Naive B cell (primary cell): ENCODE measurements at places on chromosomes 6 and 20.

GRCh38 chr6:139752086-139752485 lies 377.6 kb upstream of the CITED2 start:
- DNase-seq = no peak

GRCh38 chr6:139917951-139918630 lies 543.6 kb upstream of the CITED2 start:
- no peak for DNase-seq

GRCh38 chr6:28001751-28002150 lies 44.7 kb downstream of the OR2B6 start:
- DNase-seq = no peak

DNA sequence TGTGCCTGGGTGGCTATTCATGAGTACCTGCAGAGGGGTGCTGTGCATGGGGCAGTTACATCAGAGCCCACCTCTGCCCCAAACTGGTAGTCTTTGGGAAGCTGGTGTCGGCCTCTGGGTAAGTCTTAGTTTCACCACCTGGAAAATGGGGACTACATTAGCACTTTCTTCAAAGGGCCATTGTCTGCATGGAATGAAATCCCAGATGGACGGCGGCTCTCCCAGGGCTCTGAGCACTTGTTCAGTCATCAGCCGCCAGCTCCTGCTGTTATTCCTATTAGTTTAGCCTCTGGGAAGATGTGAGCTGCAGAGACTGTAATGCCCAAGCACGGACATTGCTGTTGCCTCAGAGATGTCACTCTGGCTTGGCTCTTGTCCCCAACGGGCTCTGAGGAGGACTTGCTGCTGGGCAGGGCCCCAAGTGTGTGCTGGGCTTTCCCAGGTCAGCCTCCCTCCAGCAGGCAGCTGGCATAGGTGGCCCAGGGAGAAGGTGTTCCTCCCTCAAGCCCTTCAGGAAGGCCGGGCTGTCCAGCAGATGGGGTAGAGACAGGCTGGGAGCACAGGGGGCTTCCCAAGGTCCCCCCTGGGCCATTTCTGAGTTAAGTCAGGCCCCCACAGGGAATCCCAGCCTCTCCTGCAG lies 268.3 kb downstream of the TFAP2C start:
- no peak for DNase-seq

DNA sequence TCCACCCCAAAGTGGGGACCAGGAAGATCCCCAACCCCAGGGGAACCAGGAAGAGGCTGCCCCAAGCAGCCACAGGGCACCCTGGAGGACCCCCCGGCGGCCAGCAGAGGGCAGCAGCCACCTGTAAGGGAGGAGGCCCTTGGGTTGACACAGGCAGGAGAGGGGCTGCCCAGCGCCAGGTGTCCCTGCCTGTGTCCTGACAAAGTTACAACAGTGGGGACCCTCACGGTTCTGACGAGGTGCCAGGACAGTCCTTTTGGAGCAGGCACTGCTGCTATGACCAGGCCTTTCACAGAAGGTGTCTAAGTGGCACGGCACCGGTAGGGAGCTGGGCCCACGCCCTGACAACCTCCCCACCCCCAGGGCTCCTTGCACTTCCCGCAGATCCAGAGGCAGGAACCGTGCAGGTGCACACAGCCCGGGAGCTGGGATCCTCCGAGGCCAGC lies 176.7 kb downstream of the BMP7 start:
- DNase-seq = peak; percentile 19

DNA sequence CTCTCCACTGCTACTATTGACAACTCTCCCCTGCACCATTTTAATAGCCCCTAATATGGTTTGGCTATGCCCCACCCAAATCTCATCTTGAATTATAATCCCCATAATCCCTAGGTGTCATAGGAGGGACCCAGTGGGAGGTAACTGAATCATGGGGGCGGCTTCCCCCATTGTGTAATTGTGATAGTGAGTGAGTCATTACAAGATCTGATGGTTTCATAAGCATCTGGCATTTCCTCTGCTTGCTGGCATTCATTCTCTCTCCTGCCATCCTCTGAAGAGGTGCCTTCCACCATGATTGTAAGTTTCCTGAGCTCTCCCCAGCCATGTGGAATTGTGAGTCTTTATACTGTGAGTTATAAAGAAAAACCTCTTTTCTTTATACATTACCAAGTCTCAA lies 74.1 kb upstream of the TCF21 start:
- DNase-seq = no peak

DNA sequence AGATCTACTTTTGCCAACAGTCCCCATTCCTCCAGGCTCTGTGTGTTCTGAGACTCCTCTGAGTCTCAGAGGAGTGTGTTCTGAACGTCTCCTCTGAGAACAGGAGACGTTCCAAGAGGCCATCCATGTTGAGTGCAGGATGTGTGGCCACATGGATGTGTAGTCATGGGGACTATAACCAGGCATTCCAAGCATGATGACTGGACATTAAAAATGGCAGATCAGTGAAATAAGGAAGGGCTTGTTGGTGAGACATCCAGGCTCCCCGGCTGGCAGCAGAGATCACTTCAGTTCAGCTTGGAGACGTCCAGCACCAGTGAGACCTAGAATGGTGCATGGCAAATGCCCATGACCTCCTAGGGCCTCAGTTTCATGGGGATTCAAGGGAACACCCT lies 34.3 kb upstream of the POU5F1 start:
- no peak for DNase-seq

- DNase-seq = no peak
These were observed 202.1 kb upstream of the SNX9 start for GRCh38 chr6:157620944-157621343.

DNA sequence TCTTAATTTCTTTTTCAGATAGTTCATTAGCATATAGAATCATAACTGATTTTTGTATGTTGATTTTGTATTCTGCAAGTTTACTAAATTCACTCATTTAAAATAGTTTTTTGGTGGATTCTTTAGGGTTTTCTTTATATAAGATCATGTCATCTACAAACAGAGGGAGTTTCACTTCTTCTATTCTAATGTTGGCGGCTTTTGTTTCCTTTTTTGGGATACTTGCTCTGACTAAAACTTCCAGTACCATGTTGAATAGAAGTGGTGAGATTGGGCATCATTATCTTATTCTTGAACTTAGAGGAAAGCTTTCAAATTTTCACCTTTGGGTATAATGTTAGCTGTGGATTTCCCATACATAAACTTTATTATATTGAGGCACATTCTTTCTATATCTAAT lies 296.9 kb downstream of the BCKDHB start:
- no peak for DNase-seq

GRCh38 chr20:43767686-43768474 lies 41.1 kb upstream of the GTSF1L start:
- DNase-seq = no peak

DNA sequence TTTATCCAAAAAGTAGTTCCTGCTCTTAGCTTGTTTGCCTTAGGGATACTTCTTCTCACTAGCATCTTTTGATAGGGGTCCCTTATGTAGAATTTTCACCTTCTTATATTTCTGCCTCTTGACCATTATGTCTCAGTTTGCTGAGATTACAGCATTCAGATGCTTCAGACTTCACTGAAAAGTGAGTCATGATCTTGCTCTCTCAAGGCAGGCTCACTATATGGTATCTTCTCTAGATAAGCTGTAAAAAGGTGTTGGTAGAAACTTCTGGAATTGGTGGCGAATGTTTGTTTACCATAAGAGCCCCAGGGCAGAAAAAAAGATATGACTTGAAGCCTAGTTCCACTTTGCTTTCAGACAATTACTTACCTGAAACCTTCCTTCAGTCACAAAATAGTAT lies 19.7 kb downstream of the GTPBP2 start:
- no peak for DNase-seq

DNA sequence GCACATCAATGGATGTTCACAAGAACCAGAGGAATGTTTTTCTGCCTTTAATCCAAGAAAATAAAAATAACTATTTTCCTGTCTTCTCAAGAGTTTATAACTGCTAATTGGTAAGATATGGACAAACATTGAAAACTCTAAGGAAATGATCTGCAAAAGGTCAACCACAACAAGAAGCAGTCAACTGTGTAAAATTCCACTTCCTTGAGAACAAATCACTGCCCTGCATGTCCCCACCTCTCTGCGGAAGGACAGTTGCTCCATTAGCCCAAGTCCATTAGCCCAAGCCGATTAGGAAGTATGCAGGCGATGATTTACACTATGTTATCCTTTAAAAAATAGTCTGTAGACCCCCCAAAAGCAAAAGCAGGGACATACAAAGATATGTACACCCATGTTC lies 27.6 kb downstream of the SLC22A23 start:
- no peak for DNase-seq

GRCh38 chr6:46090115-46091079 lies 39.4 kb upstream of the ENPP4 start:
- peak; percentile 33 for DNase-seq
